Body of pancreas (tissue), 4 donors: ENCODE measurements at places on chromosomes 13 and 19.
A peak's percentile ranks its signal among the peaks of the same experiment; 100 is the strongest.

GRCh38 chr13:91722267-91722884 is 324.0 kb downstream of the GPC5 start:
- no peak for DNase-seq
- H3K27me3 ChIP-seq = no peaks in the 10 kb centered on the region
- no peak overlapping the region for H3K27ac ChIP-seq
- no peaks in the 10 kb centered on the region for H3K36me3 ChIP-seq
- H3K4me3 ChIP-seq = no peak overlapping the region

DNA sequence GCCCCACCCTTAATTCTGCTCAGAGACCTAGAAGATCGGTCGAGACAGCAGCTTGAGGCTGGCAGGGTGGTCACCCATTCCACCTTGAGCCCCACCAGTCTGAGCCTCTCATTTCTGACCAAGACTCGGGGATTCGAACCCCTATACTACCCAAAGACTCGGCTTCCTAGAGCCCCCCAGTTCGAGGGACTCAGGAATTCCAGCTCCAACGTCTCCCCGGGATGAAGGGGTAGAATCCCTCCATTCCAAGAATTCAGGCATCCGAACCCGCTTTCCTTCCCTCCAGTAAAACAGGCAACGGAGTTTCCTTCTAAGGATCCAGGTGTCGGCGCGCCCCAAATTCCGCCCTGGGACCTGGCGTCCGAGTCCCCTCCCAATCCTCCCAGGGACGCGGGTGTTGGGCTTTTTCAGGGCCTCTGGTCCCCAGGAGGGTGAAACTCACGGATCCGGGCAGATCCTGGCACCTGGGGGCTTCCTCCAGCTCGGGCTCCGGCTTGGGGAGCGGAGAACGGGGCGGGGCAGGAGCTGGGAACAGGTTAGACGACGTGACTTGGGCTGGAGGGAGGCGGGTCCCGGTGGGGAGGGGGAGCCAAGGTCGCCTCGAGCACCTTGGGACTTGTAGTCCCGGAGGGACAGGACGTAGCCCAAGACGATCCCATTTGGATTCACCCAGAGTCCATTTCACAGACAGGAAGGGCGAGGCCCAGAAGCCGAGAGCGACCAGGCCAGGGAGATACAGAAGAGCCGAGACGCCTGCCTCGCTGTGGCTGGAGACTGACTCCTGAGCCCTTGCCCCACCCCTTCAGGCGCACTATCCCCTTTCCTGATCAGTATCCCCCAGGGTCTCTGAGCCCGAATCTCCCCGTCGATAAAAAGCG is at the start of gene PPP1R13L:
PPP1R13L (minus strand) TSS at position 513 of the 878 bp plus-strand sequence. CDS start 6,751 bp downstream, outside the sequence.
- DNase-seq = peak; percentile 95
- peak within 1 kb of the TSS; percentile 85 for H3K4me3 ChIP-seq
- H3K27me3 ChIP-seq = no peaks in the 10 kb centered on the region
- H3K4me1 ChIP-seq = peaks cover 45% of the 10 kb centered on the region

DNA sequence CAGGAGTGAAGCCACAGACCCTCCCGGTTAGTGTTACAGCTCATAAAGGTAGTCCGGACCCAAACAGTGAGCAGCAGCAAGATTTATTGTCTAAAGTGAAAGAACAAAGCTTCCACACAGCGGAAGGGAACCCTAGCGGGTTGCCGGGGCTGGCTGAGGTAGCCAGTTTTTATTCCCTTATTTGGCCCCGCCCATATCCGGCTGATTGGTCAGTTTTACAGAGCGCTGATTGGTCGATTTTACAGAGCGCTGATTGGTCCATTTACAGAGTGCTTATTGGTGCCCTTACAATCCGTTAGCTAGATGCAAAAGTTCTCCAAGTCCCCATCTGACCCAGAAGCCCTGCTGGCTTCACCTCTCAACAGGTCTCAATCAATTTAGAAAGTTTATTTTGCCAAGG is 126.0 kb upstream of the RFC3 start:
- no peak for DNase-seq
- no peaks in the 10 kb centered on the region for H3K4me1 ChIP-seq
- no peaks in the 10 kb centered on the region for H3K27me3 ChIP-seq
- H3K4me3 ChIP-seq = no peak overlapping the region
- no peaks in the 10 kb centered on the region for H3K36me3 ChIP-seq

- no peaks in the 10 kb centered on the region for H3K4me1 ChIP-seq
- no peak overlapping the region for H3K4me3 ChIP-seq
- no peak overlapping the region for H3K27ac ChIP-seq
- no peaks in the 10 kb centered on the region for H3K27me3 ChIP-seq
Measured at GRCh38 chr13:32955881-32956594, 60.2 kb upstream of the KL start.

GRCh38 chr13:114019367-114019766 is 45.5 kb upstream of the C13orf46 start:
- H3K4me3 ChIP-seq = no peak overlapping the region
- no peak overlapping the region for H3K27ac ChIP-seq
- no peaks in the 10 kb centered on the region for H3K27me3 ChIP-seq
- H3K4me1 ChIP-seq = no peaks in the 10 kb centered on the region
- no peak for DNase-seq
